Kidney (tissue), 22 donors: ENCODE measurements at places on chromosomes 5 and 9. TPM values are rescaled to one million over a fixed set of nuclear protein-coding genes. Genes with fewer than 3 reads are reported as not detected.

DNA sequence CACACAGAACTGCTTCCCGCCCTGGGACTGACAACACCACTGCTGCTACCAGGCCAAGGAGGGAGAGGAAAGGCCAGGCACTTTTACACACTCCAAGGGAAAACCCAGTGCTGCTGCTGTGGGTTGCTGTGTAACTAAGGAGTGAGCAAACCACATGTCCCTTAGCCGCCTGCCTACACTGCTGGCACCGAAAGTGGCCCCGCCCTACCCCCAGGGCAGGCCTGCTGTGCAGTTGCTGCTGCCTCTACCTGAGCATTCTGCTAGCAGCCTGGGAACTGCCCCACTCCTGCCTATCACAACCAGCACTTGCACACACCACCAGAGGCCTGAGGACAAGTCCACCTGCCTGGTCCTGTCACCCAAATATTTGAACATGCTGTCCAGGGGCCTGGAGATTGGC is 740.9 kb downstream of the DTWD2 start:
- no peaks in the 10 kb centered on the region for H3K27me3 ChIP-seq
- no peak for DNase-seq
- no peak overlapping the region for H3K27ac ChIP-seq
- no peak overlapping the region for H3K4me3 ChIP-seq
- H3K36me3 ChIP-seq: no peaks in the 10 kb centered on the region

GRCh38 chr5:34008802-34009201 is 952 bp upstream of the AMACR start:
- peaks cover 14% of the 10 kb centered on the region for H3K4me1 ChIP-seq
- H3K36me3 ChIP-seq: peaks cover 5% of the 10 kb centered on the region
- DNase-seq: peak; percentile 26
- H3K27me3 ChIP-seq: no peaks in the 10 kb centered on the region
- H3K4me3 ChIP-seq: peak overlapping the region; percentile 86
- H3K27ac ChIP-seq: peak overlapping the region; percentile 90

The CDX1 gene
- not detected for total RNA-seq

- H3K27me3 ChIP-seq: no peaks in the 10 kb centered on the region
- H3K4me3 ChIP-seq: no peak overlapping the region
- H3K27ac ChIP-seq: no peak overlapping the region
- DNase-seq: no peak
- no peaks in the 10 kb centered on the region for H3K4me1 ChIP-seq
Measured at GRCh38 chr5:107253246-107253645, 417.5 kb downstream of the EFNA5 start.

- H3K4me1 ChIP-seq: no peaks in the 10 kb centered on the region
- H3K27ac ChIP-seq: no peak overlapping the region
- DNase-seq: no peak
- H3K36me3 ChIP-seq: no peaks in the 10 kb centered on the region
Measured at GRCh38 chr5:142689081-142689480, 3.2 kb upstream of the FGF1 start.

- no peaks in the 10 kb centered on the region for H3K36me3 ChIP-seq
- no peaks in the 10 kb centered on the region for H3K4me1 ChIP-seq
- no peak overlapping the region for H3K27ac ChIP-seq
- H3K4me3 ChIP-seq: no peak overlapping the region
- DNase-seq: no peak
Measured at GRCh38 chr5:76046741-76047140, 36.4 kb upstream of the SV2C start.

GRCh38 chr9:93814077-93814956 is 140.8 kb downstream of the BARX1 start:
- H3K27me3 ChIP-seq: no peaks in the 10 kb centered on the region
- H3K4me1 ChIP-seq: no peaks in the 10 kb centered on the region
- H3K36me3 ChIP-seq: no peaks in the 10 kb centered on the region
- DNase-seq: no peak

The TRIO gene
- 149 TPM for total RNA-seq

The MATR3 gene
- 215 TPM for total RNA-seq

DNA sequence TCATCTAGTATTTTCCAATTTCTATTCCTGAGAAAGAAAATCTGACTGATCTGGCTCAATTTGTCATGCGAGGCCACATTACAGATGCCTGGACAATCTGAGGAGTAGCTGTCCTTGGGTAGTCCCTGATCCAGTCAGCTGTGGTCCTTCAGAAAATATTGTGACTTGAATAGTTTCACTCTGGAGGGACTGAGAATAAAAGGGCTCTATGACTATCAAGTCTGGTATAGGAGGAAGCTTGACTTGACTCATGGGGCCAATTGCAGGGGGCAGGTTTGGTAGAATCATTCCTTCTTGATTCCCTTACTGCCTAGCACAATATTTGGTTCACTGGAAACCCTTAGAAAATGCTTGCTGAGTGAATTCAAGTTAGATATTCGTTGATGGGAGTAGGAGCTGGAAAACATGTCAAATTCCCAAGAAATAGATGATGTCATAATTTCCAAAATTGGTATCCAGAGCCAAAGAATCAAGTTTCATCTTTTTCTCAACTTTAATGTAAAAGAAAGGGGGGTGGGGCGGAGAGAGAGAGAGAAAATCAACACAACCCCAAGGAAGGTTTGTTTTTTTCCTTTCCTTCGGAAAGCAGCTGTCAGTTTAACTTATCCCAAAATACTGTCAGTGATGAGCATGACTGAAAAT is 32.4 kb upstream of the STX17 start:
- H3K4me3 ChIP-seq: no peak overlapping the region
- H3K27me3 ChIP-seq: no peaks in the 10 kb centered on the region
- H3K36me3 ChIP-seq: no peaks in the 10 kb centered on the region

GRCh38 chr5:120229036-120229435 is 235.1 kb upstream of the PRR16 start:
- H3K27me3 ChIP-seq: no peaks in the 10 kb centered on the region
- H3K4me1 ChIP-seq: no peaks in the 10 kb centered on the region
- DNase-seq: no peak
- H3K4me3 ChIP-seq: no peak overlapping the region
- no peak overlapping the region for H3K27ac ChIP-seq

GRCh38 chr5:80141147-80141671 is 106.1 kb downstream of the THBS4 start:
- peaks cover 7% of the 10 kb centered on the region for H3K4me1 ChIP-seq
- no peak overlapping the region for H3K4me3 ChIP-seq
- no peaks in the 10 kb centered on the region for H3K27me3 ChIP-seq
- no peaks in the 10 kb centered on the region for H3K36me3 ChIP-seq
- peak; percentile 93 for DNase-seq

GRCh38 chr5:6759401-6759800 is 46.2 kb downstream of the TENT4A start:
- peak; percentile 49 for DNase-seq
- H3K27me3 ChIP-seq: no peaks in the 10 kb centered on the region

- no peaks in the 10 kb centered on the region for H3K27me3 ChIP-seq
- H3K36me3 ChIP-seq: no peaks in the 10 kb centered on the region
- no peak for DNase-seq
- no peak overlapping the region for H3K4me3 ChIP-seq
- H3K27ac ChIP-seq: no peak overlapping the region
Measured at GRCh38 chr5:124343451-124343867, 403.0 kb downstream of the ZNF608 start.

The CENPK gene
- total RNA-seq: 3.5 TPM

DNA sequence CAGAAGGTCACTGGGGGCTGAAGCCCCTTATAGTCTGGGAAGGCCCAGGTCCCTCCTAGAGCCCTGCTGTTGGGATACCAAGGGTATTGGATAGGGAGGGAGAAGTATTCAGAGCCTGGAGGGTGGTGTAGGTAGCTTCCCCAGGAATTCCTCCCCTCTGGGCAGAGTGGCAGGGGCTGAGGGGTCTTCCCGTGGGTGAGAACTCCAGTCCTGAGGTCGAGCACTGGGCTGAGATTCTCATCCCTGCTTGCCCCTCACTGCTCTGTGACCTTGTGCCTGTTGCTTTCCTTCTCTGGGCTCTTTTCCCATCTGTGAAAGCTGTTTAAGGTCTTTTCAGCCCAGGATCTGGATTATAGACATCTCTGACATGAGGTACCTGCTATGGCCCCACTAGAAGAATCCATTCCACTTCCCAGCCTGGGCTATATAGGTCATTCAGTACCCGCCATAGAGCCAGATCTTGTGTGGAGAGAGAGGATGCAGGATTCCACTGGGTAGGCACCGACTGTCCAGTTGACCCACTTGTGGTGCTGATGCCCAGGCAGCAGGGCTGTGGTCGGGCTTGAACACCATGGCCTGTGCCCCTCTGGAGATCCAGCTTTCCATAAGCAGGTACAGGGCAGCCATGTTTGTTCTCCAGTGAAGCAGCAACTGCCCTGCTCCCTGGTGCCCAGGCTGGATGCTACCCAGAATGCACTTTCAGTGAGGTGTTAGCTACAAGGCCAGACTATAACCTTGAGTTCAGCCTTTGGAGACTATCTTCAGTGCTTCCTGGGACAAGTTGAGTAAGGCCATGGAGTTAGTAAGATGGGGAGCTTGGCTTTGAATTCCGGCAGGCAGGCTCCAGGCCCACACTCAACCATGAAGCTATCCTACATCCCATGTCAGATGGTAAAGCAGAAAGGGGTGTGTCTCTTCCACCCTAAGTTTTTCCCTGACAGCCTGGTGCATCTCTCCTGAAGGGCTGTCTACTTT is 60.1 kb downstream of the AMBP start:
- no peaks in the 10 kb centered on the region for H3K27me3 ChIP-seq
- no peak overlapping the region for H3K4me3 ChIP-seq
- no peak overlapping the region for H3K27ac ChIP-seq
- peaks cover 33% of the 10 kb centered on the region for H3K36me3 ChIP-seq

DNA sequence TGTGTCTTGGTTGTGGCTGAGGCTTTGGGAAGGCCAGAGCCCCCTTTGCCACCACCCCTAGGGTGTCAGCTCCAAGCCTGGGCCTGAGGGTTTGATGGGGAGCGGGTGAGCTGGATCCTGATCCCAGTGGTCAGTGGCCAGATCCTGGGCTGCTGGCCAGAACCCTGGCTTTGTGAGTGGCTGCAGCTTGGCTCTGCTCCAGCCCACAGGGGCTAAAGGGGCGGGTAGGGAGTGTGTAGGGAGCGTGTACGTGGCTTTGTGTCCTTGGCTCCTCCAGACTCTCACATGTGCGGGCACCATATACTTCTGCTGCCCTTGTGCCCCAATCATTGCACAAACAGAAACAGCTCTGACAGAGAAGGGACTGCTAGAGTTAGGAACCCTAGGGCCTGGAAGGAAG is 1.2 kb upstream of the IL11RA start:
- H3K27me3 ChIP-seq: no peaks in the 10 kb centered on the region
- peaks cover 43% of the 10 kb centered on the region for H3K4me1 ChIP-seq
- no peak overlapping the region for H3K4me3 ChIP-seq

The MARCHF3 gene
- 8.0 TPM for total RNA-seq

DNA sequence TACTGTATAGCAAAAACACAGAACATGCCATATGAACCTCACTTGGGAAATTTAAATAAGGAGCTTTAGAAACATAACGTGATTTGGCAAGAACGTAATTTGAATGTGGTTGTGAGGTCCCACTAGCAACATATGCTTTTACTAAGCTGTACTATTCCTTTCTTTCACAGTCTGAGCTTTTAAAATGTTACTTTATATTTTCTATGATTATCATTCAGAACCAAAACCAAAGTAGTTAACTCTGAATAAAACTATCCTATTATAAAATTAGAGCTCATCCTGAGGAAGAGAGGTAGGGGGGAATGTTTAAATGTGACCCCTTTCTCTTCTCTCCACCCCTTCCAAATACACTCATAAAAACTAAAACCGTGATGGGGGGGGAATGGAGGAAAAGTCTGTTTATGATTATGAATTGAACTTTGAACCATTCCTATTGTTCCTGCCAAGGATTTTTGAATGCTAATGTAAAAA is 435.7 kb downstream of the NFIB start:
- no peaks in the 10 kb centered on the region for H3K27me3 ChIP-seq
- no peak for DNase-seq
- H3K36me3 ChIP-seq: no peaks in the 10 kb centered on the region
- H3K4me1 ChIP-seq: no peaks in the 10 kb centered on the region
- no peak overlapping the region for H3K27ac ChIP-seq
- H3K4me3 ChIP-seq: no peak overlapping the region

GRCh38 chr5:89823046-89823445 is 586.5 kb downstream of the CETN3 start:
- H3K4me3 ChIP-seq: no peak overlapping the region
- H3K27me3 ChIP-seq: no peaks in the 10 kb centered on the region
- H3K27ac ChIP-seq: no peak overlapping the region
- no peaks in the 10 kb centered on the region for H3K36me3 ChIP-seq
- DNase-seq: no peak

The IL33 gene
- total RNA-seq: 22.7 TPM

- no peak overlapping the region for H3K27ac ChIP-seq
- H3K4me1 ChIP-seq: no peaks in the 10 kb centered on the region
- H3K4me3 ChIP-seq: no peak overlapping the region
- no peak for DNase-seq
- H3K27me3 ChIP-seq: no peaks in the 10 kb centered on the region
Measured at GRCh38 chr5:133624316-133624715, 12.0 kb upstream of the FSTL4 start.

The HTR4 gene
- total RNA-seq: 0.22 TPM

- H3K4me3 ChIP-seq: no peak overlapping the region
- no peaks in the 10 kb centered on the region for H3K36me3 ChIP-seq
- DNase-seq: no peak
- H3K4me1 ChIP-seq: peaks cover 2% of the 10 kb centered on the region
- H3K27ac ChIP-seq: no peak overlapping the region
Measured at GRCh38 chr9:38332625-38333024, 59.9 kb upstream of the ALDH1B1 start.

DNA sequence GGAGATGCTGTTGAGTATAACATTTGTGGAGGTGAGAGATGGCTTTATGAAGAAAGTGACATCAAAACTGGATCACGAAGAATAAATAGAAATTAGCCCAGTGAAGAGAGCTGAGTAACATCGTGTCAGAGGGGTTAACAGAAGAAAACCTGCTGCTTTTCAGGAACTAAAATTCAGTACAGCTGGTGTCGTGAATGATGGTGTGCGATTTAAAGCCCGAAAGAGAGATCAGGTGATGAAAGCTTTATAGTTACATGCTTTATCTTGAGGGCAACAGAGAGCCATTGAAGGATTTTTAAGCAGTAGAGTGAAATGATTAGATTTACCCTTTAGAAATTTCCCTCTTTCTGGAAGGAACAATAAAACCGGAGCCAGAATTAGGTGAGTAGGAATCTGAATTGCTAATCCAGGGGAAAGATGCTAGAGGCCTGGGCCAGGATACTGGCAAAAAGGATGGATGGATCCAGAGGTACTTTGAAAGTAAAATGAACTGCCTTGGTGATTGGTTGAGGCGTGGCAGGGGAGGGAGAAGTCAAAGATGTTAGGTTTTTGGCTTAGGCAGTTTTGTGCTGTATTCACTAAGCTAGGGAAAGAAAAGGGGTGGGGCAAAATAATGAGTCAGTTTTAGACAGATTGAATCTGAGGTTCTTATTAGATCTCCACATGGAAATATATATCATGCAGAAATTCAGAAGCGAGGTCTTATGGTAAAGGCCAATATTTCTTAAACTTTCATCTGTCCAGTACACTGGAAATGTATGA is 3.4 kb downstream of the LRRC70 start:
- no peaks in the 10 kb centered on the region for H3K36me3 ChIP-seq
- no peaks in the 10 kb centered on the region for H3K4me1 ChIP-seq
- no peak overlapping the region for H3K27ac ChIP-seq

The SLC36A3 gene
- total RNA-seq: not detected

- no peaks in the 10 kb centered on the region for H3K27me3 ChIP-seq
- H3K4me3 ChIP-seq: no peak overlapping the region
- no peak for DNase-seq
Measured at GRCh38 chr5:142290577-142291299, 34.1 kb downstream of the SPRY4 start.

The PCA3 gene
- total RNA-seq: not detected

The FOXD4L3 gene
- not detected for total RNA-seq

- no peaks in the 10 kb centered on the region for H3K36me3 ChIP-seq
- DNase-seq: no peak
- no peaks in the 10 kb centered on the region for H3K4me1 ChIP-seq
- H3K27ac ChIP-seq: no peak overlapping the region
- H3K27me3 ChIP-seq: no peaks in the 10 kb centered on the region
- H3K4me3 ChIP-seq: no peak overlapping the region
Measured at GRCh38 chr9:135147474-135147805, 60.0 kb downstream of the OLFM1 start.
